ENCODE measurements at places on chromosomes 2 and 18. TPM values are rescaled to one million over a fixed set of nuclear protein-coding genes. Genes with fewer than 3 reads are reported as not detected.

CABYR gene
- 0.99 TPM for total RNA-seq

DNA sequence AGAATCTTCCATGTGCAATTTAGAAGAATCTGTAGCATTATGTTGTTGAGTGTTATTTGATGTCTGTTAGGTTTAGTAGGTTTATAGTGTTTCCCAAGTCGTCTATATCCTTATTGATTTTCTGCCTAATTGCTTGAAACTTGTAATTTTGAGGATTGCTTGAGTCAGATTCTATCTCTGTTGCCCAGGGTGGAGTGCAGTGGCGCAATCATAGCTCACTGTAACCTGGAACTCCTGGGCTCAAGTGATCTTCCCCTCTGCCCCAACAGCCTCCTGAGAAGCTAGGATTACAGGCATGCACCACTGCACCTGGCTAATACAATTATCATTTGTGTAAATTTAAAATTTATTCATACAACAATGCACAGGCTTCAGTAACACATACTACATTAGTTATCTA, 3.1 kb upstream of the TCF23 start:
- no peak overlapping the region for H3K27ac ChIP-seq
- no peaks in the 10 kb centered on the region for H3K36me3 ChIP-seq
- H3K27me3 ChIP-seq = peaks cover 9% of the 10 kb centered on the region

IL36G gene
- total RNA-seq = 0.30 TPM

NCKAP1 gene
- 90.4 TPM for total RNA-seq

CD8B gene
- not detected for total RNA-seq

DNA sequence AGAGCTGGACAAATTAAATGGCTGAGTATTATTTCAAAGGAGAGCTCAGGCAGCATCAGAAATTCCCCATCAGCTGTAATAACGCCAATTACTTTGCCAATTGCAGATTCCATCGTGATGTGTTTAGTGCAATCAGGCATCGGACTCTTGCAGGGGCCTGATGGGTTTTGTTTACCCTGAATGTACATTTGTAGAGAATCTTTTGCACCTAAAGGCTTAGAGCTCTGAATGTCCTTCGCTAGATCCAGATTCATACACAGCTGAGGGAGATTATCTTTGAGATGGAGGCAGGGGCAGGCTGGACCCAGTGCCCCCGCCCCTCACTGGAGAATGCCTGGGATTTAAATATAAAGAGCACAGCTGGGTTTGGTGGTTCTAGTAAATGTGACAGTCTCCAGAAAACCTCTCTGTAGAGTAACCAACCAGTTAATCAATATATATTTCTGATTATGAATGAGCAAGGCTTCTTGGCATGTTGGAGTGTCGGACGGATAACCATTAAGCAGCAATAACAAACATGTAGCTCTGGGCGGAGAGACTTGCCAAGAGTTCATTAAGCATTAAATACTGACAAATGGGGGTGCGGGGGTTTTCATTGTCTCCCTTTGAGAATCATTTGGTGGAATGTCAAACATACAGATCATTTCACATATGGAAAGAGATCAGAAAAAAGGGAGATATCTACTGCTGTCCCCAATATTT, 200.9 kb downstream of the SETBP1 start:
- H3K27me3 ChIP-seq = no peaks in the 10 kb centered on the region
- DNase-seq = no peak
- no peaks in the 10 kb centered on the region for H3K36me3 ChIP-seq
- H3K4me3 ChIP-seq = no peak overlapping the region

RNF152 gene
- 3.9 TPM for total RNA-seq

NTSR2 gene
- total RNA-seq = not detected

DNA sequence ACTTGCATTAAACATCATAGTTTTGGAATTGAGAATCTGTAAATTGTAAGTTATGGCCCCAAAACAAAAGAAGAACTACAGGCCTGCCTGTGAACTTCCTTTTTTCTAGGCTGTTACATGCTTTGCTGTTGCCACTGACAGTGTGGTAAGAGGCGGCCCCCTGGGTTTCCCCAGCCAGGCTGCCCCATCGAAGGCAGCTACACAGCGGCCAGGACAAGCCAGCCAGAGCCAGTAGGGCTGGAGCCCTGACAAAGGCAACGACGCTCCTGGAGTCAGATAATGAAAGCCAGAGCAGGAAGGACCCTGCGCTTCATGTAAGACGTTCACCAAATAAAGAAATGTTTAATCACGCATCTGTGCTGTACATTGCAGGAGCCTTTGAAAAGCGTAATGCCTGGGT, 55.0 kb downstream of the ANKRD44 start:
- DNase-seq = peak; percentile 56
- H3K27ac ChIP-seq = peak overlapping the region; percentile 44
- no peak overlapping the region for H3K4me3 ChIP-seq
- H3K36me3 ChIP-seq = no peaks in the 10 kb centered on the region
- peaks cover 13% of the 10 kb centered on the region for H3K4me1 ChIP-seq

DNA sequence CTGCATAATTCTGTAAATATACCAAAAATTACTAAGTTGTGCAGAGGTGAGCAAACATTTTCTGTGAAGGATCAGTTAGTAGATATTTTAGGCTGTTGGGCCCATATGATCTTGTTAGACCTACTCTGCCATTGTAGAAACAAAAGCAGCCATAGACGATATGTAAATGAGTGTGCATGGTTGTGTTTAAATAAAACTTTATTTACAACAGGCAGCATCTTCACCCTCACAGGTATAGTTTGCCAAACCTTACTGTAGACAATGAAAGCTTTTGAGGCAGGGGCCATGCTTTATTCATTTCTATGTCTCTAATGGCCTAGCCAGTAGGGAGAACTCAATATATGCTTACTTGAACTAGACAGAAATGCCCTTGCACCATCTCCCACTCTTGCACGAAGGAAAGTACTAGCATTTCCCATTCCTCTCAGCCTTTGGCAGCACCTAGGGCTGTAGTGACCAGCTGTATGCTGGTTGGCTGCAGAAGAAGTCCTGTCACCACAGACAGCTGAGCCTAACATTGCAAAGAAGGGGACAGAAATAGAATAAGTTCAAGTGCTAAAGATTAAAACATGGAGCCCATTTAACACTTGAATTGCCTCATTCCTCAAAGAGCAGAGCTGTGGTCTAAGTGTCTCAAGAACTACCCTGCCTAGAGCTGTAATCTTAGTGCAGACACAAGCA, 305.1 kb upstream of the MGAT5 start:
- H3K4me3 ChIP-seq = no peak overlapping the region
- H3K27ac ChIP-seq = peak overlapping the region; percentile 83
- H3K4me1 ChIP-seq = peaks cover 21% of the 10 kb centered on the region

- no peaks in the 10 kb centered on the region for H3K36me3 ChIP-seq
- H3K4me3 ChIP-seq = no peak overlapping the region
- peak; percentile 61 for DNase-seq
- no peaks in the 10 kb centered on the region for H3K4me1 ChIP-seq
These were observed 11.4 kb upstream of the ALPI start for GRCh38 chr2:232444409-232445148.

- no peak overlapping the region for H3K27ac ChIP-seq
- no peak overlapping the region for H3K4me3 ChIP-seq
- peaks cover 9% of the 10 kb centered on the region for H3K27me3 ChIP-seq
- H3K36me3 ChIP-seq = no peaks in the 10 kb centered on the region
- DNase-seq = no peak
These were observed 50.3 kb upstream of the GLI2 start for GRCh38 chr2:120685066-120685973.

- H3K4me3 ChIP-seq = no peak overlapping the region
- H3K27ac ChIP-seq = no peak overlapping the region
- no peaks in the 10 kb centered on the region for H3K27me3 ChIP-seq
- H3K4me1 ChIP-seq = peaks cover 12% of the 10 kb centered on the region
- no peak for DNase-seq
These were observed 571.6 kb downstream of the ARHGAP15 start for GRCh38 chr2:143700865-143701264.

MYO7B gene
- not detected for total RNA-seq
